ENCODE measurements at places on chromosomes 16 and 17.

- no peak for DNase-seq
These were observed 32.7 kb downstream of the CDK5R1 start for GRCh38 chr17:32519228-32520103.

DNA sequence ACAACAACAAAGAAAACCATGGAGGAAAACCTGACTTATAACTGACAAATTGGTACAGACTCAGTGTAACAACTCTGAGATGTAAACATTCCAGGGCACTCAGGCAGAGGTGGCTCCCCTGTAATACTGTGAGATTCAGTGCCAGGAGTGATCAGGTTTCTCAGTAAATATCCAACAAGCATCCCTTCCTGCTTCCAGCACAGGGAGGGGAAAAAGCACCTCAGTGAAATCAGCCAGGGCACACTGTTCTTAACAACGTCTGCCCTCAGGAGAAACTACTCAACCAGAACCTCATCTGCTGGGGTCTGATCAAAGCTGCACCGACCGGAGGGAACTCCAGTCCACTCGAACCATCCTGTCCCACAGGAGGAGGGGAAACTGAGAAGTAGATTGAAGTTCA is 52.3 kb downstream of the AMFR start:
- no peak for DNase-seq

- DNase-seq, result peak; percentile 77
These were observed 20.9 kb upstream of the NSRP1 start for GRCh38 chr17:30095507-30096244.

- no peak for DNase-seq
These were observed 33.8 kb downstream of the ULK2 start for GRCh38 chr17:19833914-19834313.

GRCh38 chr16:11697319-11697718 is 29.1 kb downstream of the SNN start:
- DNase-seq, result no peak

- DNase-seq, result no peak
These were observed 21.0 kb downstream of the C16orf90 start for GRCh38 chr16:3474136-3474779.

DNA sequence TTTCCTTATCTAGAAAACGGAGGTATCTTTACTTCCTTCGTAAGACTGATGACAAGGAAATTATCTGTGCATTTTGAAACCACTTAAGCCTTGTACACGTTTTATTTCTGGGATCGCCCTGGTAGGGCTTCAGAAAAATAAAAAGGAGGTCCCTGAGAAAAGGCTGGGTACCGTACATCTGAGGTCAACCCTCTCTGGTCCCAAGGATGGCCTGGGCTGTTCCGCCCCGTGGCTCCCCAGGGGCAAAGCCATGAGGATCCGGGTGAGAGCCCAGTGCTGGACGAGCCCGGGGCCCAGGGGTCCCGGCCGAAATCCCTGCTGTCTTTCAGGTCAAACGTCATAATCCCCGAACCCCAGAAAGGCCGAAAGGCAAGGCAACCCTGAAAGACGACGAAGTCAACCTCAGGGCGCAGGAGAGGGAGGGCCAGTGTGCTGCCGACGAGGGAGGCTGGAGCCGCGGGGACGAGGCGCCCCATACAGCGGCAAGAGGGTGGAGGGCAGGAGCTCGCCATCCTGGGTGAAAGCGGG is 656 bp upstream of the FUS start:
- no peak for DNase-seq

DNA sequence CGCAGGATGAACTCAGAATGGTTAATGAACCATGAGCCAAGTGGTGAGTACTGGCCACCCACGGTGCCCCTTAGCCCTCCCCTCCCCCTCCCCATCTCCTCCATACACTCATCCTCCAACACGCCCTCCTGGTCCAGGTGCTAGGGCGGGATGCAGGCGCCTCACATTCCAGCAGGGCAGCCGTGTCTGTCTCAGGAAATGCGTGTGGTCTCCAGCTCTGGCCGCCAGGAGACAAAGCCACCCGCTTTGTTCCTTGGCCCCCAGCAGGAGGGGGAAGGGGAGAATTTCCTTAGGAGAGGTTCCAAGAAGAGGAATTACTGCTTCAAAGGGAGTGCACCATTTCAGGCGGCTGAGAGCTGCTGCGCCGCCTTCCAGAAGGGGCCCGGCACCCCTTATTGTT is 29.7 kb upstream of the RMI2 start:
- DNase-seq, result no peak

- no peak for DNase-seq
These were observed 73.0 kb downstream of the PITPNC1 start for GRCh38 chr17:67449845-67450755.

GRCh38 chr17:79042421-79043190 is 18.6 kb downstream of the C1QTNF1 start:
- peak; percentile 48 for DNase-seq

- DNase-seq, result peak; percentile 42
These were observed 15.4 kb downstream of the SRP68 start for GRCh38 chr17:76056882-76057281.

- no peak for DNase-seq
These were observed 2.9 kb downstream of the CMTM1 start for GRCh38 chr16:66569131-66569530.

- DNase-seq, result no peak
These were observed 104.5 kb downstream of the C16orf78 start for GRCh38 chr16:49478107-49478506.

DNA sequence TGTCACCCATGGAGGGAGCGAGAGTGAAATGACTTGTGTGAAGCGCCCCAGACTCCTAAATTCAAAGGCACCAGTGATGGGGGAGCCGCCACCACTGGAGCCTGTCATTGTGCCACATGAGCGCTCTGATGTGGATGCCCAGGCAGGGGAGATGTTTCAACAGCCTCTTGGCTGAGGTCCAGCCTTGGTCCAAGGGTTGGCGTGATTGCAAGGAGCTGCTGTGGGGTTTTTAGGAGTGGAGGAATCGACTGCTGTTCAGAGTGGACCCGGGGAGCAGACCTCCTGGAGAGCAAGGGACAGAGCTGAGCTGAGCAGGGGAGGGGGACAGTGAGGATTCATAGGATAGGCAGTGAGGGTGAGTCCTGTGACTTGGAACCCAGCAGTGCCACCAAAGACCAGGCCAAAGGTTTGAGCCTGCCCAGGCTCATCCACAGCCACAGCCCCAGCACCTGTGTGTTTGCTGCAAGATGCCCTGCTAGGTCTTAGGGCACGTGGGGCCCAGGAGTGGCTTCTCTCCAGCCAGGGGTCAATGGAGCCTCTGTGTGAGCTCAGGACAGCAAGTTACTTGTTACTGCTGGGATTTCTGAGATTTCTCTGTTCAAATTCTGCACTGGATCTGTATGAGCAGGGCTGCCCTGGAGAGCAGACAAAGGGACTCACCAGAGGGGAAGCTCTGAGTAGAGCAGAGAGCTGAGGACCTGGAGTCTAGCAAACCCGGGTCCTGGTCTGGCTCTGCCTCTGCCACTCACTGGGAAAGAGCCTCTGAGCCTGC is 20.3 kb downstream of the RHBDL3 start:
- DNase-seq, result no peak

DNA sequence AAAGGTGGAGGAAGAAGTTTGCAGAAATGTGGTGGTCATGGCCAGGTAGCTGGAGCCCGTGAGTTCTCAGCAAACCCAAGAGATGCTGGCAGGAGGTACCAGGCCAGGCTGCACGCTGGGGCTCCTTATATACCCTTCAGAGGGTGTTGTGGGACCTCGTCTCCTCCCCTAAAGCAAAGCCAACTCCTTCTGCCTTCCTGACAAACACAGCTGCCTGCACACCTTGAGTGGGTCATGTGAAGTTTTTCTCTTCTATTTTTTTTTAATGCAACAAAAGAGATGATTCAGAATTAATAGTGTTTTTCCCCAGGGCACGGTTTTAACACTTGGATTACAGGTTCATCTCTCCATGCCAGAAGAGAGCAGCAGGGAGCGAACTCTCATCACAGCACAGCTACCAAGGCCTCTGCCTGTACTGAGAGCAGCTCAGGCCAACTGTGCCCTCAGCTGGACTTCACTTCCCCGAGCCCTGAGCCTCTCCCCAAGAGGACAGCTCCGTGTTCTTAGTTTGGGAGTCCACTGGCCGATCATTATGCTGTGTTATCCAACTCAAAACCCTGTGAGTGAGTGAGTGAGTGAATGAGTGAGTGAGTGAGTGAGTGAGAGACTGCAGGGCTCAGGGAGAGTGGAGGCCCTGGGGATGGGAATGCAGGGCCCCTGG is at the start of gene KRT15:
Gene KRT15 (minus strand): TSS at position 102 of the 661 bp plus-strand sequence. CDS start 63 bp downstream, at position 39.
- DNase-seq, result no peak

GRCh38 chr17:29135464-29135863 is 44.7 kb downstream of the MYO18A start:
- no peak for DNase-seq

Data from Kasumi-1 (cell line).